ENCODE measurements at places on chromosomes 7 and 10. TPM values are rescaled to one million over a fixed set of nuclear protein-coding genes. Genes with fewer than 3 reads are reported as not detected.

- ATAC-seq: no peak
Observed at GRCh38 chr7:23333671-23334246, 34.6 kb downstream of the MALSU1 start.

ESYT2 gene
- total RNA-seq: 16.1 TPM

CHPF2 gene
- total RNA-seq: 19.4 TPM

DNA sequence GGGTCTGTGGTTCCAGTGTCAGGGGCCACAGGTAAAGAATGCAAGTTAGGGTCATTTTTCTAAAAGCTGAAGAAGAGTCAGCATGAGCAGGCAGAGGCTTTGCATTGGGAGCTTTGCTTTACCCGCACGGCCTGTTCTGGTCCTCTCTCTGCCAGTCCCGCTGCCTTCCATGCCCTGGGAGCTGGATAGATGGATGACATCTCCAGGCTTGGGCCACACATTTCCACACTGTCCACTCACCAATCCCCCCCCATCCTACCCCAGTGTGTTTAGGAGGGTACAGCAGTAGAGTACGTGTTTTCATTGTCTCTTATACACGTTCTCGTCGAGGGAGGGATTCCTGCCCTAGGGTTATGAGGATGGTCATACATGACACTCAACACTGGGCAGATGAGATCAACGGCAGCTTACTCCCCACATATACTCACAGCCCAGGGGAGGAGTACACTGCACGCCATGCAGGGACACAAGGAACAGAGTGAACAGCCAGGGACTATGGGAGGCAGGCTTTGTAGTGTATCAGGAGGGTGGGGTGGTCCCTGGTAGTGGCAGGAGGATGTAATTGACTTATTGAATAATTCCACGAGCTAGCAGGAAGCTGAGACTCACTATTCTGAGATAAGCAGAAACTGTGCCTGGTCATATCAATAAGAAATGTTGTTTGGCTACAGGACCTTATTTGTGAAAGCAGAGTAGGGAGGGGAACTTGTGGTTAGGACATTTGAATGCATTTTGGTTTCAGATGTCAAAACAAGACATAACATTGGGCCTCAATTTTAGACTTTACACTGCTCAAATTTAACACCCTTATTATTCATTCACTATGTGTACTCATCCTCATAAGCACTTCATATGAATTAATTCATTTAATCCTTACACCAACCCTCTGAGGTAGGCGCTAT lies 36.6 kb downstream of the PLPP4 start:
- peak; percentile 74 for ATAC-seq
